Activated CD4-positive, alpha-beta T cell treated with anti-CD3 and anti-CD28 coated beads, Interleukin-2, amount 50 U/mL, for 48 hours (primary cell): ENCODE measurements at places on chromosomes 4 and X.

- no peak for DNase-seq
These were observed 6.6 kb downstream of the FBXL5 start for GRCh38 chr4:15648600-15648999.

- DNase-seq = peak; percentile 34
These were observed at the start of gene FGFR3 for GRCh38 chr4:1792832-1793495. Gene FGFR3 (plus strand): TSS chr4:1793293. CDS start chr4:1793935, 642 bp downstream.

DNA sequence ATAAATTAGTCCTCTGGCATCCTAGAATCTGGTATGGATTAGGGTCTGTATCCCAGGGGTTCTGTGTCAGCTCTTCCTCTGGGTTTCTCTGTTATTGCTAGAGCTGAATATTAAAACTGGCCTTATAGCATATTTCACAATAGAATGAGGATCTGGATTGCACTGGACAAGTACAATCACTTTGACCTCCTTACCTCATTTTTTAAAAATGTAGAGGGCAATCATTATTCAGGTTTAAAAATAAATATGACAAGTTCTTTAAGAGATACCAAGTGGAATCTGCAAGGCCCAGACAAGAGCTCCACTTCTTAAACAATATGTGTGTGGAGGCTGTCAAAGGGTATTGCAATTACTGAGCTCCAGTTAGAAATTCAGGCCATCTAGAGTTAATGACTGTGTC, 1.4 kb downstream of the PALLD start:
- DNase-seq = no peak

DNA sequence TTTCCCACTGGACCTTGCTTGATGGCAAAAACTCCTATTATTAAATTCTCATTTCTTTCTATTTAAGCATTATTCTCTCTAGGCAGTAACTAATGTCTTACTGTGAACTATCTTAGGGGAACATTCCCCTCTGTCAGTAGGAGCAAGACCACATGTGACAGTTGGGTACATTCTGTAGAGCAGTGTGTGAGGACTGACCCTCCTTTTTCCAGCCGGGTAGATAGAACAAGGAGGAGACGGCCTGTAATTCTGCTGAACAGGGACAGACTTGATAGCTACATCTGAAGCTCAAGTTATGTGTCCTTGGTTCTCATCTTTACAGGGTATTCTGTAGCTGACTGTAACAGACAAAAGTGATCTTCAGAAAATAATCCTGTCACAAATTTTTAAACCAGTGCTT, 43.3 kb downstream of the FNIP2 start:
- no peak for DNase-seq

- DNase-seq = no peak
These were observed 27.9 kb upstream of the UGT2B4 start for GRCh38 chr4:69523385-69524132.

DNA sequence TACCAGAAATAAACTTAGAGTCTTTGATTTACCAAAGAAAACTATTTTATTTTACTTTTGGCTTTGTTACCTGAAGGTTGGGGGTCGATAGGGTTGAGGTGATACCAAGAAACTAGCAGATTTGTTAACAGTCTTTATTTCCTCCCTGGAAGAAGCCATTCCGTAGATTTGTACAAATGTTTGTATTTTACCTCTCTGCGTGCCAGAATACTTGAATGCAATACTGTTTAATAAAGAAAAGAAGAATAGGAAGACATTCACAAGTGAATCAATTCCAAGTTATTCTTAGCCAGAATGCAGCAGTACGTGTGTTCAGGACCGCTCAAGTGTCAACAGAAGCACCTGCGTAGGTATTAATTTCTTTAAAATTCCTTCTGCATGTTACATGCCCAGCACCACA, 260.3 kb upstream of the TENM3 start:
- no peak for DNase-seq

- DNase-seq = no peak
These were observed 133.0 kb upstream of the TMLHE start for GRCh38 chrX:155745792-155746191.

DNA sequence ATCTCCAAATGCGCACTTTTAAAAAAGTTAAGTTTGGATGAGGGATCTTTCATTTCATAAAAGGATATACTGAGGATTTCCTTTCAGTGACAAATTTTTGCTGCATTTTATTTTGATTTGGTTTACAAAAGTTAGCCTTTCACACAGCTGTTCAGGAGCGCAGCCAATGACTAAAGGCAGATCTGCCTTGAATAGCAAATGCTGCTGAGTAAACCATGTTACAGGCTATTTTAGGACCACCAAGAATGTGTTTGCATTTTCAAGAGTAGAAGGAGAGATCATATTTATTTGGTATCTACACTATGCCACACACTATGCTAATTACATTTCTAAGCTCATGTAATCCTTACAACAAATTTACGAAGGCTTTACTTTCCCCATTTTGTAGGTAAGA, 92.1 kb downstream of the MAMLD1 start:
- DNase-seq = no peak
